ENCODE measurements at places on chromosomes 6 and 20.

DNA sequence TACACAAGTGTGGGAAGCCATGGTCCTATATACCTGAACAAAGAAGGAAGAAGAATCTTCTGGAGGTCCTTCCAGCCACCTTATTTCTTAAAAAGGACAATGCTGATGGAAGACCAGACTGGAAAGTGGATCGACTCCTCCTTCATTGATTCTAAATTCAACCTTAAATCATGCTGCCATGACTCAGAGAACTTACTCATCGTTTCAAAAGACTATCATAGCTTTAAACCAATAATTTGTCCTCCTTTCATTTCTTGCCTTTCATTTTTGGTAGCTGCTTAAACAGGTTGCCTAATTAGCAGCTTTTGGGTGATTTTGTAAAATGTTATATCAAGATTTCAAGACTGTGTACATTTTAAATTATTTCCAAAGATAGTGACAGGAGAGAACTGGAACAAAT, 60.8 kb downstream of the RTN4IP1 start:
- DNase-seq: peak; percentile 20

GRCh38 chr6:138129190-138129589, 22.0 kb upstream of the PERP start:
- no peak for DNase-seq

GRCh38 chr6:131565056-131565455, 8.0 kb upstream of the ARG1 start:
- DNase-seq: no peak

DNA sequence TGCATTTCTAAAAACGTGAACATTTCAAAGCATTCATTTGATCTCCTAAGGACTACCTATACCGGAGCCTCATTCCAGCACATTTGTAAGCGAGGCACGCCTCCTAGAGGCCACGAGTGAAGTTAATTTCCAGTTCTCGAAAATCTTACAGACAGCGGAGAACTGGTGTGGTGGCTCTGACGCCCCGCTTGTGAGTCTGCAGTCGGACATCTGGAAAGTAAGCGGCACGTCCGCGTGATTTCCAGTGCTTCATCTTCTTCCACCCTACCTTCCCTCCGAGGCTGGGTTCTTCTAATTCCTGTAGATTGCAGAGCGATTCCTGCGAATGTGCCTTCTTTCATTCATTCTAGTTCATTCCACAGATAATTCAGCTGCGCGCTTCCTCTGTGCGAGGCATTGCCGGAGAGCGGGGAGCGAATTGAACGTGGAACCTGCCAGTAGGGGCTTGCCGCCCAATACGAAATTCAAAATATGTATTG, 810 bp upstream of the PRIM2 start:
- DNase-seq: peak; percentile 92
